Cerebellar cortex (tissue), 1 donor: ENCODE measurements at places on chromosomes 7 and 10.

DNA sequence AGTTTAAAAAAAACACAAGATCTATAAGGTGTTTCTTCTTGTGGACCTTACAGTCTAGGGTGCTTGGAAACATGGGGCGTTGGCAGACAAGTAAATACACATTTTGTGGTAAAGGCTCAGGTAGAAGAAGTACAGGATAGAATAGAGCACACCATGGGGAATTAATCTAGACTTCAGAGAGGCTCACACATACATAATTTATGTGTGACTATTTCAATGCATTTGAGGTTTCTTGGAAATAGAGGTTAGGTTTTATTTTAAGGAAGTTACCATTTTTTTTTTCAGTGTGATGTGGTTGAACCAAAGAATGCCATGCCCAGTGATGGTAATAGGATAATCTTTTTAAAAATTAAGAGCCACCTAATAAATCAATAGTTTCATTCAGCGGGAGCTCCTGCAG, 12.8 kb downstream of the CFTR start:
- DNase-seq = no peak

GRCh38 chr10:4909118-4909517, 54.1 kb upstream of the AKR1C1 start:
- DNase-seq = no peak

DNA sequence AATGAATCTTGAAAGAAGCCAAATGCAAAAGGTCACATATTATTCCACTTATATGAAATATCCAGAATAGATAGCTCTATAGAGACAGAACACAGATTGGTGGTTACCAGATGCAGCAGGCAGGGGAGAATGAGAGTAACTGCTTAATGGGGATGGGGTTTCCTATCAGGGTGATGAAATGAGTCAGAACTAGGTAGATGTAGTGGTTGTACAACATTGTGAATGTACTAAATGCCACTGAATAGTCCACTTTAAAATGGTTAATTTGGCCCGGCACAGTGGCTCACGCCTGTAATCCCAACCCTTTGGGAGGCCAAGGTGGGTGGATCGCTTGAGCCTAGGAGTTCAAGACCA, 9.4 kb upstream of the SLC25A28 start:
- DNase-seq = no peak

DNA sequence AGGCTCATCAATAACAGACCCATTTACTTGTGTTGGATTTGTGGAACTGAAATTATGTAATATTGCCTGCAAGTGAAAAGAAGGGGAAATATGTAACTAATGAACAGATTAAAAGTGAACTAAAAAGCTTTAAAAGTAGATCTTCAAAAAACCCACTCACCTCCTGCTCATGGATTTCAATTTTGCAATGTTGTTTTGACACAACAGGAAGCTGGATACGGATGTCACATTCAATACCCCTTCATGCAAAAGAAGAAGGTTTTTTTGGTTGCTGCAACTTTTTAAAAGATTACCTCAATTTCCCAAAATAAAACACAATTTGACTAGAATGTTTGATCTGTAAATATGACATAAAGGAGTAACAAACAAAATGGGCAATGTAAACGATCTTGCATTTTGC, 3.3 kb downstream of the MKI67 start:
- no peak for DNase-seq

GRCh38 chr10:100561005-100561404, 25.3 kb downstream of the HIF1AN start:
- DNase-seq = no peak

- no peak for DNase-seq
Measured at GRCh38 chr10:98528805-98529183, 82.1 kb upstream of the HPS1 start.

DNA sequence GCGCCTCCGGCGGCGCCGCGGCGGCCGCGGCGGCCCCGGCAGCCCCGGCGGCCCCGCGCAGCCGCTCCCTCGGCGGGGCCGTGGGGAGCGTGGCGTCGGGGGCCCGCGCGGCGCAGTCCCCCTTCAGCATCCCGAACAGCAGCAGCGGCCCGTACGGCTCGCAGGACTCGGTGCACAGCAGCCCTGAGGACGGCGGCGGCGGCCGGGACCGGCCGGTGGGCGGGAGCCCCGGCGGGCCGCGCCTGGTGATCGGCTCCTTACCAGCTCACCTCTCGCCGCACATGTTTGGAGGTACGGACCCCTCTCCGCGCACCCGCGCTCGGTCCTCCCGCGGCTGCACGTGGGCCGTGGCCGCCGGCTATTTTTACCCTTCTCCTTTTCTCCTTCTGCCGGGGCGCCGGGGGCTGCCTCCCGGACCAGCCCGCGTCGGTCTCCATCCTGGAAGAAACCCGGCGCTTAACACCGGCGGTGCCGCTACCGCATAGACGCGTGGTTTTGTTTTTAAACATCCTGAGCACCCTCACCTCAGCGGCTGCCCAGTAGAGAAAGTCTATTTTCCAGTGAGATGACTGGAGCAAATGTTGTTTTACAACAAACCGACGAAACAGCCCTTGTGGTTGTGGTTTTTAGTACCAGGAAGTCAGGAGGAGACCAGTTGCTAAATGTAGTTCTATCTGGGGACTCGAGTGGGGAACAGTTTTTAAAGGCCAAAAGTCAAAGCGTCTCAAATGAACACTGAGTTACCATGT, 1.3 kb downstream of the ZNRF2 start:
- DNase-seq = peak; percentile 32

DNA sequence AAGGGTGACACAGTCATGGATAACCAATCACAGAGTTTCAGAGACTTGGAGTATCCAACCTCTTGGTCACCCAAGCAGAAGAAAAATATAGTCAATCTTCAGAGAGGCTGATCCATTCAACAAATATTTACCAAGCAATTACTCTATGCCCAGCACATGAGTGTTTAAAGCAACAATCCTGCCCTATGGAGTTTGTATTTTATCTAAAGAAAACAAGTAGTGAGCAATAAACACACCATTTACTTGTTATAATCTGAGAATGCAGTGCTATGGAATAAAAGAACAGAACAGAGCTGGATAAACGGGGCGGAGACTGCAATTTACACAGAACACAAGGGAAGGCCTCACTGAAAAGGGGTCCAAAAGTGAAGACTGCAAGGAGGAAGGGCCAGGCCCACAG, 63.8 kb downstream of the GRB10 start:
- no peak for DNase-seq

DNA sequence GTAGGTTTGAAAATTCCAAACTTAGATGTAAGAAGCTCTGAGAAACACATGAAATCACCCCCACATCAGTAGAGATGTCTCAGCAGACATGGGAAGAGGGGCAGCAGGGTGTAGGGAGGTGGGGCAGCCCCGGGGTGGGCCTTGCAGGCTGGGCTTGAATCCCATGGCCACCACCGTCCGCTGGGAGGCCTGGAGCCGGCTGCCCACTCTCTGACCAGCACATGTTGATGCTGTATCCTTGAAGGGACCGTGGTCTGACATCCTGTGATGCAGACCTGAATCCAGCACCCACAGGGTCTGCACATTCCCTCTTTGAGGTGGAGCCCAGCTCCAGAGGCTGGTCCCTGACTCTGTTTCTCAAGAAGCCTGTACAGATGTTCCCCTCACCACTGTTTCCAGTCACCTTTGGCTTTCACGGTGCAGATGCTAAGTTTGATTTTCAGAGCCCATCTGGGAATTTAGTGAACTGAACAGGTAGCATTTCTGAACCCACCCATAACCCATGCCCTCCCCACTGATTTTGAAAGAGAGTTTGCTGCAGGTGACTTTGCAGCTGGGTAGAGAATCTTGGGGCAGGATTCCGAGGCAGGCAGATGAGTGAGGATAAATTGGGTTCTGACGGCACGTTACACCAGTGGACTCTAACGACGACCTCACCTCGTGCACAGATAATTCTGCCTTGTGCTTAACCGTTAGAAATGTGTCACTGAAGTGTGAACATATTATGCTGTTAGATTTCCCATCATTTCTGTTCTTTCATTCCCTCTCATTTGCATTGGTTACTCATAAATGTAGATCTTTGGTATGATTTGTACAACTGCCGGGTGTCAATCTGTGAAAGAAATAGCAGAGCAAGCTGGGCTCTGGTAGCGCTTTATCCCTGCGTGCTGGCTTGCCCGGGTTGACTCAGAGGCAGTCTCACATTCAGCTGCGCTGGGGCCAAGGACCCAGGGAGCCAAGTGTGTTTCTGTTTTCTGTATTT, 45.7 kb downstream of the IKZF1 start:
- no peak for DNase-seq
